ENCODE measurements at places on chromosomes 3 and 15.

DNA sequence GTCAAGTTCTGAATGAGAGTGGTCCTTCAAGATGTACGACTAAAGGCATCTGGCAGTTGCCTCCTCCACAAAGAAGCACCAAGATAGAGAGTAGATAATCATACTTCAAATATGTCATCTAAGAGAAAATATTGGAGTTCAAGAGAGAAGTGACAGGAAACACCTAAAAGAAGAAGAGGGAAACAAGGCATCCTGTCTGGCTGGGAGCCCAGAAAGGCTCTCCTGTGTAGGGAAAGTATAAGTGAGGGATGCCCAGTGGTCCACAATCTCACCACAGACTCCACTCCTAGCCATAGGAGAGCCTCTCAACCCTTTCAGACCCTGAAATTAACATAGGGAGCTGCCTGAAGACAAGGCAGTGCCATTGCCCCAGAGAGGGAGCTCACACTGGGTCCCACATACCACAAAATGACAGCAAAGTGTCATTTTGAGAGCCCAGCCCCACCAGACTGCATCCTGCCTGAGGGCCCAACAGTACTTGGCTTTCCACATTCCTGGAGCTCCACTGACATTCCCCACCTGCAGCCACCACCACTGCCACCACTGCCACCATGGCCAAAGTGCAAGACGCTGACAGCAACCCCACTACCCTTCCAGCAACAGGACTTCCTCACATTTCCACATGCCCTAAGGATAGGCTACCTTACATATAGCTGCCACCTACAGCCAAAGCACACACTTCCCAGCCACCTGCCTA is 210.6 kb downstream of the ATP8B4 start:
- DNase-seq: no peak

- no peak for DNase-seq
Observed at GRCh38 chr3:89617706-89618105, 510.3 kb downstream of the EPHA3 start.

DNA sequence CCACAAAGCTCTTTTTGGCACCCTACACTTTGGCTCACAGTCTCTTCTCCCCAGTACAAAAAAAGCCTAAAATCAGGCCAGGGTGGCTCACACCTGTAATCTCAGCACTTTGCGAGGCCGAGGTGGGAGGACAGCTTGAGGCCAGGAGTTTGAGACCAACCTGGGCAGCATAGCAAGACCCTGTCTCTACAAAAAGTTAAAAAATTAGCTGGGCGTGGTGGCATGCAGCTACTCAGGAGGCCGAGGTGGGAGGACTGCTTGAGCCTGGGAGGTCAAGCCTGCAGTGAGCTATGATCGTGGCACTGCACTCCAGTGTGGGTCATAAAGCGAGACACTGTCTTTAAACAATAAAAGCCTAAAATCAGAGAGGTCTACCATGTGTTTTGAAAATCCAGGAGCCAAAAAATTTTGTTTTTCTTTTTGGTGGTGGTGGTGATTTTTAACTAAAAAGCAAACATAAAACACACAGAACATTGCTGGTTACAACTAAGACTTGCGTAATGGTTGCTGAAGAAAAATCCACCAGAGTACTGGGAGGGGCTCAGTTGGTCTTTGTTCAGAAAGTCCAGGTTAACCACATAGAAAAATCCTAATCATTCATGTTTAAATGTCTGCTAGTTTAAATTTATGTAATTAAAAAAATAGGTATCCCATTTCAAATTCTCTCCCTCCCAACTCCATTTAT is 1.6 kb upstream of the MAN2C1 start:
- no peak for DNase-seq

DNA sequence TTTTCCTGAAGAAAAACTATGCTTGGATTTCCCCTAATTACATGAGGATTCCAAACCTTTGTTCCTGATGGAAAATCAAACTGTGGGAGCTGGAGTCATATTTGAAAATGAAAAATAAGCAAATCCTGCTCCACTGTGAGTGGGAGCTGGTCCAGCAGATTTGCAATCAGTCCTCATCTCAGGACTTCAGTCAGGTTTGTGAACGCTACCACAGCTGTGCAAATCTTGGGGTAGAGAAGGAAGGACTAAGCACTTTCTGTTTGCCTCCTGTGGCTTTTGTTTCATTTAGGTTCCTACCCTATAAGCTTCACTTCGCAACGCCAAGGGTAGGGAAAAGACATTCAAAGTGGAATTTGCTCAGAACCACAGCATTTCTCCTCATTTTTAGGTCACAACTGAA is 238.2 kb downstream of the TUSC7 start:
- DNase-seq: no peak

DNA sequence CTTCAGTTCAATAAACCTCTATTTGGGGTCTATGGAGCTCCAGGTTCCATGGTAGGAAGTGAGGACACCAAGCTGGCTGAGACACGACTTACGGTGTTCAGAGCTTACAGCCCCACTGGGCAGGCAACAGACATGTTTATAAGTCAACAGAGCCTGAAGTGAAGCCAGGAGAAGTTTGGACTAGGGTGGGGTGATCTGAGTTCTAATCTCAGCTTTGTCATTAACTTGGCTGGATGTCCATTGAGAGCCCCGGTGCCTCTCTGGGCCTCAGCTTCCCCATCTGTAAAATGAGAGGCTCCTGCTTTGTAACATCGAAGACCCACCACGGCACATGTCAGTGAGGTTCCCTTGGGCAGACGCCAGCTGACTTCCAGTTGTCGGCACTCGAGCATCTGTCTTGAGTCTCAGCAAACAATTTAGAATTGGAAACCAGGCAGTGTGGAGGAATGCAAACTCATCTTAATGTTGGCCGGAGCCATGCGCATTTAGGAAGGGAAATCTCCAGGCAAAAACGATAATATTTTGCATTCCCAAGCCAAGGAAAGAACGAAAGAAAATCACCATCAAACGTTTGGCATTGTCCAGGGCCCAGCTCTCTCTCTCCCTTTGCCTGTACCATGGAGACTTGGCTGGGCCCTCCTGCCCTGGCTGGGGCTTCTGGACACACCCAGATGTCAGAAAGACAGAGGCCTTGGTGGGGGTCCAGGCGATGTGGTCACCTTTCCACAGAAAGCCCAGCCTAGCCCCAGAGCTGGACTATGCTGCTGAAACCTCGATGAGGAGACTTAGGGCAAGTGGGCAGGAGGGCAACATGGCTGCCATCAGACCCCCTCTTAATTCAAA is 18.4 kb downstream of the ITGA11 start:
- no peak for DNase-seq

- no peak for DNase-seq
Observed at GRCh38 chr3:55629432-55629831, 142.3 kb upstream of the WNT5A start.

DNA sequence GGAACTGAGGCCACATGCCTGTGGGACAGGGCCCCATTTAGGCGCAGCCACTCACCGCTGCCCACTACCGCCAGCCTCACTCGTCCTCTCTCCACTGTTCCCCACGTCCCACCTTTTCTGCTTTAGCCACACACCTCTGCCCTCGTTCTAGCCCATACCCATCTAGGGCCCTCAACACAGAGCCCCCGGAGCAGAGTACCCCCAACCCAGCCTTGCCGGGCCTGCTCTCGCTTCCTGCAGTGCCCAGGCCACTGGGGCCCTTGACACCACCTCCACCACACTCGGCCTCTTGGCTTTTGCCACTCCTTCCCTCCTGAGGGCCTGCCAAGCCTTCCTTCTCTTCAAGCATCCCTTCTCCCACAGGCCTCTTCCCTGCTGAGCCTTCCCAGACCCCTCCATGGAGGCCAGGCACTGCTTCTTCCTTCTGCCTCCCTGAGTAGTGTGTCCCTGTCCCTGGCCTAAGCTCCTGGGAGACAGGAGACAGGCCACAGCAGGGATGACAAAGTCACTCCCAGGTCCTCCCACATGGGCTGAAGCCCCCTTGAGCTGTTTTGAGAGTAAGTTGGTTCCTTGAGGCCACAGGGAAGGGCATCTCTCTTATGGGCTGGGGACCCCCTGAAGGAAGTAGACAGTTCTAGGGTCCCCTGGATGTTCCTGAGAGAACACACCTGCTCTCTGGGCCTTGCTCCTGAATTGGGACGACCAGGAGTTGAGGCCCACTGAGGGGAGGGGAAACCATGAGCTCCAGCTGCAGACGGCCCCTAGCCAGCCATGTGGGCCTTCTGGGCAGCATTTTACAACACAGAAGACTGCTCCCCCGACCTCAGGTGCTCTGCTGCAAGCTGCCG is 4.4 kb downstream of the PRSS50 start:
- DNase-seq: no peak

DNA sequence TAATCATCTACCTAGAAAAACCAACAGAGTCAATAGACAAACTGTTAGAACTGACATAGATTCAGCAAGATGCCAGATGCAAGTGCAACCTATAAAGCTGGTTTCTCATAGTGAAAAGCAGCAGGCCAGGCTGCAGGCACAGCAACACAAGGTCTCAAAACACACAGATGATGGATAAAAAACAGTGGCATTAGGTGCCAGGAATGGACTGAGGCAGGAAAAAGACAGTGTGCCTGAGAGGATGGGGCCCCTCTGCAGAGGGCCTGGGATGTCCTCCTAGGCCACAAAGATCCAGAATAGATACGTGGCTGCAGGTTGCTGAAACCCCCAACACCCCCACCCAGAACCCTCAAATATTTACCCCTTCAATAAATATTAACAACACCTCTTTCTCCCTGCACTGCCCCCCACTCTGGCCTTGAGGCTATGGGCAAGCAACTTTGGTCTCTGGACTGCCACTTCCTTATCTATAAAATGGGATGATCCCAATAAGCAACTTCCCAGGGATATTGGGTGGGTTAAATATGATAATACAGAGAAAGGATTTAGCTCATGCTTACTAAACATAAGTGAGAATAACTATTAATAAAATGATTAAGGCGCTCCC is 35.2 kb upstream of the FGD5 start:
- DNase-seq: no peak

GRCh38 chr3:32321095-32321790 is 70.4 kb upstream of the CMTM7 start:
- no peak for DNase-seq

- DNase-seq: no peak
Observed at GRCh38 chr3:124496061-124496460, 234.2 kb upstream of the UMPS start.

- no peak for DNase-seq
Observed at GRCh38 chr3:170090601-170090981, 52.8 kb downstream of the GPR160 start.

GRCh38 chr3:157129803-157130466 is 30.0 kb downstream of the CCNL1 start:
- peak; percentile 20 for DNase-seq

DNA sequence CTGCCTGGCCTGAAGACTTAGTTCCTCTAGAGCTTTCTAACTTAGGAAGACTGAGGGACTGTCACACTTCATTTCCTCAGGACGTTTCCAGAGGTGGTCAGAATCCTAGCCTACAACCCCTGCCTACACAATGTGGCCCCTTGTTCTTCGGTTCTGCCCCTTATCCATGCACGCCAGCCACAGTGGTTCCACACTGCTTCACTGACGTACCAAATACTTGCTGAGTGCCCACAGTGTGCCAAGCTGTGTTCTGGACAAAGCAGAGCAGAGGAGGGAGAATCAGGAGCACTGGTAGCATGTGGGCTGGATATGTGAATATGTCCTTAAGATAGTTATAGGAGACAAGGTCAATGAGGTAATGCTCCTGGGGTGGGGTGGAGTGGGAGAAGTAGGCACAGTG is 70.5 kb upstream of the SAMMSON start:
- no peak for DNase-seq

DNA sequence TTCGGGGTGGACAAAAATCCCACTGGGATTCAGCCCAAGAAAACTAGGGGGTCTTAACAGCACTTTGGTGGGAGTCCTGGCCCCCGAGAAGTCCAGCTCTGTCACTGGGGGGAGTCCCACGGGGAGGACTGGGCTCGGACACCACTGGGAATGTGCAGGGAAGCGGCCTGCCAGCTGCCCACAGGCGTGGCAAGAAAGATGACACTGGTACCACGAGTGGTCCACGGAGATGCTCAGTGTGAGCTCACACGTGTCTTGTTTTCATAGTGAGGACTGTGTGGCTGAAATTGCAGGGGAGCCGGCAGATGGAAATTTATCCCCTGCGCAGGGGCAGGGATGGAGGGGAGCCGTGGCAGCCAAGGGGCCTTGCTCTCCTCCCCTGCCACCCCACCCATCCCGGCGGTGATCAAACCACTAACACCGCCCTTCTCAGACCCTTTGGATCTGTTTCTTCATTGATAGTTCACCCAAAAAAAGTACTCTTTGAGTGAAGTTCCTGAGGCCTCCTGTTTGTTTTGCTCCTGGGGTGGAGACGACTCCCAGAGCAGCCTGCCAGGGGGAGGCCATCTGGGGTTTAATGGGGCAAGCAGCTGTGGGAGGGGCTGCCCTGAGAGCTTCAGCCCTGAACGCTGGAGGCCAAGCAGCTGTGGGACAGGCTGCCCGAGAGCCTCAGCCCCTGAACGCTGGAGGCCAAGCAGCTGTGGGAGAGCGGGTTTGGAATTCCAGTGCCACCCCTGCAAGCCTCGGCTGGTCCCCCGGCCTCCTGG is 130.9 kb downstream of the LRRK1 start:
- no peak for DNase-seq

DNA sequence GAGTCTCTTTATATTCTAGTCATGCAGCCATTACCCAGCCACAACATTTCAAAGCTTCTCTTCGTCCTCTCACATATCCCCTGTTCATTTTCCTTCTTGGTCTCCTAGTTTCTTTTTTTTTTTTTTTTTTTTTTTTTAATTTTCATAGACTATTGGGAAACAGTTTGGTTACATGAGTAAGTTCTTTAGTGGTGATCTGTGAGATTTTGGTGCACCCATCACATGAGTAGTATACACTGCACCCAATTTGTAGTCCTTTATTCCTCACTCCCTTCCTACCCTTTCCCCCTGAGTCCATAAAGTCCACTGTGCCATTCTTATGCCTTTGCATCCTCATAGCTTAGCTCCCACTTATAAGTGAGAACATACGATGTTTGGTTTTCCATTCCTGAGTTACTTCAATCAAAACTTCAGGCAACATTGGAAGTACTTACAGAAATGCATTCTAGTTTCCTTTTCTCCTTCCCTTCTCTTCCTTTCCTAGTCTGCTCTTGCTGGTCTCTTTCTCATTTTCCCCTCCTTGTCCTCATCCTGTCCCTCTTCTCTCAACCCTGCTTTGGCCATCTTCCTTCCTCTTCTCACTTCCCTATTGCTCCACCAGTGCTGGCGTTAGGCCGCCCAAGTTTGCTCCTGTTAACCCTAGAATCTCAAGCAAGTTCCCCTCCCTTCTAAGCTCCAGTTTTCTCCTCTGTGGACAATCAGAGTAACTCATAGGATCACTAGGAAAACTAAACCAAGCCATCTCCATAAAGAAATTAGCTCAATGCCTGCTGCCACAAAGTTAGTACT is 4.8 kb downstream of the ATP8B4 start:
- no peak for DNase-seq

DNA sequence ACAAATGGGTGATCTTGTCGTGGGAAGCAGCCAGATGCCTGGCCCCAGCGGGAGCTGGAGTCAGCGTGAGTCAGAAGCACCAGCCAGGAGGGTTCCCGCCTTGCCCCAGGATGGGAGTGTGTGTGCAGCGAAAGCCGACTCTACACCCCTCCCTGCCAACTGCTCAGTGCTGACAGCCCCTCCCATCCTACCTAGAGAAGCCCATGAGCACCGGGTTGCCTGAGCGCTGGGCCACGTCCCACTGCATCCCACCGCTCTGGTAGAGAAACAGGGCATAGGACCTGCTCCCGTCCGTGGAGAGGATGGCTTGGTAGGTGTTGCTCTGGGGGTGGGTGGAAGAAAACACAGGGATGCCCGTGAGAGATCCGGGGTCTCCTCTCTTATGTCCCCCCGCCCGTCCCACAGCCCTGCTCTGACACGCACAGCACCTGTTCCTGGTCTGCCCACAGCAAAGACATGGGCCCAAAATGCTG is 42.9 kb downstream of the MUC4 start:
- no peak for DNase-seq

All from T follicular helper cell (primary cell).